ENCODE measurements at places on chromosomes 3 and 15.

- no peak for DNase-seq
Observed at GRCh38 chr3:83928391-83928790, 1030.4 kb upstream of the CADM2 start.

DNA sequence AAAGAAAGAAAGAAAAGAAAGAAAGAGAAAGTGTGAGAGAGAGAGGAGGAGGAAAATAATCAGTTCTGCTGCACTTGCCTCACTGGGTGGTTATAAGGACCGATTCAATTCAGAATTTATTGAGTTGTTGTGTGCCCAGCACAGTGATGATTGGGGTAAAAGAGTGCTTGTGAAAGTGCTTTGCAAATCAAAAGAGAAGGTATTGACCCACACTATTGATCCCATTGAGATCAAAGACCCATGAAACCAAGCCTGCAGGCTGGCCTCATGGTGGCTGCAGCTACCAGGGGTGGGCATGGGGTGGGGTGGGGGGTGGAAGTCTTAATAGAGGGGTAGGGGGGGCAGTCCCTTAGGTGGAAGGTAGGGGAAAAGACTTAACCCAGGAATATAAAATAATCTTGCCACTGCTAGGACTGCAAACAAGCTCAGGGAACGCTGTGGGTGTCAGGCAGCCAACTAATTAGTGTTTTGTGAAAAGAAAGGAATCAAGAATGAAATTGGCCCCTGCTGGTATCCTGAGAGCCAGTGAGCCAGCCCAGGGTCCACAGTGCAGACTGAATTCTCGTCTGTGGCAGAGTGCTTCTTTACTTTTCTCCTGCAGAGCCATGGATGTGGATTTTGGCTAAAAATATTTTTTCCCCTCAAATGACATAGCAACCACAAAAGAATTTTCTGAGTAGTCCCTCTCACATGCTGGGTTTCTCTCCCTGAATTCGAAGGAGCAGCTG lies 34.2 kb downstream of the CLEC3B start:
- no peak for DNase-seq

DNA sequence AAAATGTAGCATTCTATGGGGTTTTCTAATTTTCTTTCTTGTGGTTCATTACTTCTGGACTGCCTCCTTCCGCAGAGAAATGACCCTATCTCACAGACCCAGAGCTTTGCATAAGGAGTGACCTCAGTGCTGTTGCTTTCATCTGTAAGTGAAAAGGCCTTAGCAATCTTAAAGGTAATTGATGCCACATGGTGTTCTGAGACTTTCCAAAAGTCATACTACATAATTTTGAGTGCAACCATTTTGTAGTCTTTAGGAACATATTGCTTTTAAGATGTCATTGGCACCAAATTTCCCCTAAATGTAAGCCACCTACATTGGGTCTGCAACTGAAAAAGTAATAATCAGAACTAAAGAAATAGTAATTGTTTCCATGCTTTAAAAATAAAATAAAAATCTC lies 9.2 kb upstream of the HHLA2 start:
- DNase-seq = no peak

- no peak for DNase-seq
Observed at GRCh38 chr3:144482876-144483275, 511.3 kb downstream of the DIPK2A start.

GRCh38 chr3:155661760-155662159 lies 83.1 kb downstream of the PLCH1 start:
- DNase-seq = no peak

DNA sequence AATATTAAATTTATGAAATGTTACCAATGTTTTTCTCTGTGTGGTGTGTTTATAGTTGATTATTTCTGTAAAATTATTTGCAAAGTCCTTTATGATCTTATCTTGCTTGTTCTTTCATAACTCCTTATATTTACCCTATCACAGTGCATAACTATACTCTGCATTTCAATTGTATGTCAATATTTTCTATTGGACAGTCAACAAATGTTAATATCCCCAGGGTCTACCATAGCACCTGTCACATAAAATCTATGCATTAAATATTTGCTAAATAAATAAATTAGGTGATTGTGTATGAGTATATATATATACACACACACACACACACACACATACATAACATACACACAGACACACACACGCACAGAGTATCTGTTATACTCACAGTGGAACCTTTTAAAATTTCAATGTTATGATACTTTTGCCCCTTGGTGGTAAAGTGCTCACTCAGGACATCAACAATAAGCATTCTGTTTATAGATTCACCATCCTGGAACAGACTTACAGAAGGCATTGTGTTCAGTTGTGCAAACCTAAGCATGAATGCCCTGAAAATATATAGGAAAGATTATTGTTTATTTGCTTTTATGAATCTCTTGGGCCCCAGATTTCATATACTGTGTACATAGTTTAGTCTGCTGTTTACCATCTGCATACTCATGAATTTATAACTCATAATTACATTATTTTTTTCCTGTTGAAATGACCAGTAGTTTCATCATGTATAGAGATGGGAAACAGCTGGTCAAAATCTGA lies 443.7 kb downstream of the EPHA6 start:
- no peak for DNase-seq

DNA sequence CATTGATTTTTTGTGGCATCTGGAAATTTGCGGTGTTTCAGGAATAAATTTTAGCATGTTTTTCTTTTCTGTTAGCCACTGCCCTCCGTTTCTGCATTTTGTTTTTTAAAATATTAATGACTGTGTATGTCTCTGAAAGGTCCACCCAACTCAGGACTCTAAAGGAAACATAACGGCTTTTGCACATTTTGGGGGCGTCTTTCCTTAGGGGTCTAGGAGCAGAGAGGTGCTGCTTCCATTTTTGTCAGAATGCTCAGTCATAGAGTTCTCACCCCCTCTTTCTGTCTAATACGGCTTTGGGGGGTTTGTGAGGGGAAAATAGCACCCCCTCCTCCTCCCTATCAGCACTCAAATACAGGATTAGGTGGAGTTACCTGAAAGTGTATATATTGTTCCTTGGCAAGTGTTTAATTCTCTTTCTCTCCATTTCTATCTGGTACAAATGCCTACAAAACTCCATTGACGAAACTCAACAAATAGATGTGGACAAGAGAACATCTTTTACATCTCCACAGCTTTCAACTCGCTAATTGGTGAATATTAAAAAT lies 219.4 kb downstream of the MEIS2 start:
- no peak for DNase-seq
